ENCODE measurements at places on chromosomes 4 and X.

- no peak for DNase-seq
Measured at GRCh38 chr4:3637326-3638016, 105.2 kb upstream of the LRPAP1 start.

DNA sequence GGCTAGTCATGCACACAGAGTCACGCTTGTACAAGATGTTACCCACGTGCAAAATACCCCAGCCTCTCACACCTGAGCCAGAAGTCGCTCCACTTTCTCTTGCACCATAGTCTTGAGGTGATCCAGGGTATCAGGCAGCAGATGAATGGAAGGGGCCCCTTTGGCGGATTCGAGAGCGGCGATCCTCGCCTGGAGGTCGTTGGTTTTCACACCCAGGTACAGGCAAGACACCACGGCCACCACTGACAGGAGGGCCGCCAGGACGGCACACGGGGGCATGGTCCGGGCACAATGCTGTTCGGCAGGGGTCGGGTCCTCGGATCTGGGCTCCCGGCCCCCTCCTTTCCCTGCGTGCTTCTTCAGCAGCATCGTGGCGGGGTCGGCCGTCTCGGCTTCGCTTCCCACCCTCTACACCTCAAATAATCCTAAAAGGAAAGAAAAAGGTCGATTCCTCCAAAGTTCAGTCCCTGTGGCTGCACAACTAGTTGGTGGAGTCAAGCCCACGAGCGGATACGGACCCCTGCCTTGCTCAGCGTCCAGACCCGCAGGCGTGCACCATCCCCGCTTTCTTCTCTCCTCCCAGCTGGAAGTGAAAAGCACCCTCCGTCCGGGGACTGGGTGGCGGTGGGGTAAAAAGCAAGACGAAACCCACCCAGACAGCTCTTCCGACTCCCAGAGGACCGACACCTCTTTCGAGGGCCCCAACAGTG lies 652 bp downstream of the COL25A1 start:
- DNase-seq = no peak

GRCh38 chr4:1584498-1584897 lies 99.6 kb downstream of the FAM53A start:
- DNase-seq = no peak

GRCh38 chrX:11768039-11768438 lies 10.0 kb downstream of the MSL3 start:
- no peak for DNase-seq

DNA sequence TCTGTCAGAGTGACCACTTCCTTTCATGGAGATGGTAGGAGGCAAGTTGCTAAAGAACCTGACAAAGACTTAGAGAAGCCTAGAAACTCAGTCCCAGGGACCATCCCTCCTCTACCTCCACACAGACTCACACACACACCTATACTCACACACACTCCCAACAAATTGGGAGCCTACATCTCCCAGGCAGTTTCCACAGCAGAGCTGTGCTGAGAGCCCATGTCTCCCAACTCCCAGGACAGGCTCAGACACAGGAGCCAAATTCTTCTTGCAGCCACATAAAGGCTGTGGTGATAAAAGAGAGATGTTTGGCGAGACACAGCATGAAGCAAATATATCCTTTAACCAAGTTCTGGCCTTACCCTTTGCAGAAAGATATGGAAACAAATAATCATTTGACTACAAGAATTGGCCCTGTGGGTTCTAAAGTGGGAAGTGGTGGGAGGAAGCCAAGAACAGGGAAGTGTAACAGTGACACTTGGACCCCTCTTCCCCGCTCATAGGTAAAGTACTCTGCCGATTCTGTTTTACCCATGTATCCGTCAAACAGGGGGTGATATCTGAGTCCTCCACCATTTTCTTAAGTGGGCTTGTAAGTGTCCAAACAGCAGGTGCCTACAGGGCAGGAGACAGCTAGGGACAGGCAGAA lies 11.0 kb upstream of the IDS start:
- DNase-seq = no peak

DNA sequence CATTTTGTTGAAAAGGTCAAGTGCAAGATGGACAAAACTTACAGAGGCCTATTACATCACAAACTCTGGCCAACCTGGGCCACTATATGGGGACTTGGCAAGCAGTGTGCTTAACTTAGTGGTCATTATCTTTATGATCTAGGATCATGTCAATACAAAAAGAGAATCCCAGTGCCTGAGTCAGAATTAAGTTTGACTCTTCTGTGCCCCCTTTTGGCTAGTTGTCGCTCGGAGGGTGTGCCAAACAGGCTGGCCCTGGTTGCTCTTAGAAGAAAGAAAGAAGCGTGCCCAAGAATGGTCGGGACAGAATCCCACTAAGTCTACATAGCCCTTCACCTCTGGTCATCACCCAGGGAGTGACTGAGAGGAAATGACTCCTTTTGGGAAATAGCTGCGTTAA lies 100.1 kb downstream of the EIF4E start:
- peak; percentile 12 for DNase-seq

DNA sequence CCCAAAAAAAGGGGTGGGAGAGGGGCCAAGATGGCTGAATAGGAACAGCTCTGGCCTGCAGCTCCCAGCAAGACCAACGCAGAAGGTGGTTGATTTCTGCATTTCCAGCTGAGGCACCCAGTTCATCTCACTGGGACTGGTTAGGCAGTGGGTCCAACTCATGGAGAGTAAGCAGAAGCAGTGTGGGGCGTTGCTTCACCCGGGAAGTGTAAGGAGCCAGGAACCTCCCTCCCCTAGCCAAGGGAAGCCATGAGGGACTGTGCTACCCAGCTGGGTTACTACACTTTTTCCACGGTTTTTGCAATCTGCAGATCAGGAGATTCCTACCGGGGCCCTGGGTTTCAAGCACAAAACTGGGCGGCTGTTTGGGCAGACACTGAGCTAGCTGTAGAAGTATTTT lies 13.9 kb upstream of the OCIAD1 start:
- no peak for DNase-seq
